ENCODE measurements at places on chromosomes 3 and 15.
A peak's percentile ranks its signal among the peaks of the same experiment; 100 is the strongest.

GRCh38 chr3:39135170-39135805, 18.1 kb downstream of the CSRNP1 start:
- DNase-seq: no peak

GRCh38 chr15:63922916-63923315, 89.2 kb upstream of the HERC1 start:
- no peak for DNase-seq

GRCh38 chr15:53384417-53384816, 375.0 kb downstream of the WDR72 start:
- DNase-seq: no peak

GRCh38 chr3:52298149-52299098, 10.8 kb downstream of the GLYCTK start:
- no peak for DNase-seq

DNA sequence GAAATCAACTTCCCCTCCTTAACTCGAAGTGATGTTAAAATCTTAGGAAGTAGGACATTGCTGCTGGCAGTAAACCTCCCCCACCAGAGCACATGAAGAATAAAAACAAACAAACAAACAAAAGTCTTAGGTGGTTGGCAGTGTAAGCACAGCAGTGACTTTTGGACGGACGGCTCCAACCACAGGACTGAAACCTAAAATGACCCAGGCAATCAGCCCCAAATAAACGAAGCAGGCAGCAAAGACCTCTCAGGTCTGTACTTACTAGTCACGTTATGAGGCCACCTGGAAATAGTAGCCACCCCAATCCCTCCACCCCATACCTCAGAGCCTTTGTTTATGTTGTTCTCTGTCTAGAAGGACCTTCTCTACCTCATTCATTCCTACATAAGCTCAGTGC, 33.5 kb upstream of the HES1 start:
- DNase-seq: no peak

DNA sequence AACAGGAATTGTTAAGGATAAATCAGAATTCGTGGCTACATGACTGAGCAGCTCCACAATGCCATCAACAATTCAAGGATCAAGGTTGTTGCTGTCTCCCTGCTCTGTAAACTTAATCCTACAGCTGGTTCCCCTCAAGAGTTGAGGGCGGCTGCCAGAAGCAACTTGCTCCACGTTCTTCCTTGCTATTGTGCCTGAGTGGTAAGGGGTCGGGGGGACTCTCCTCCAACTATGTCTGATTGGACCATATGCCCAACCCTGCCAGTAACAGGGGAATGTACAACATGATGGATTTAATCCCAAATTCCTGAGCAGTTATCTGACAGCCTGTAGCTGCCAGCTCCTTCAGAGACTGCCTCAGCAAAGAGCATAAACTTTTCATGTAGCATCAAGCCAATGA, 37.9 kb upstream of the MECOM start:
- DNase-seq: no peak

- DNase-seq: no peak
Observed at GRCh38 chr3:42037318-42037945, 53.7 kb upstream of the TRAK1 start.

DNA sequence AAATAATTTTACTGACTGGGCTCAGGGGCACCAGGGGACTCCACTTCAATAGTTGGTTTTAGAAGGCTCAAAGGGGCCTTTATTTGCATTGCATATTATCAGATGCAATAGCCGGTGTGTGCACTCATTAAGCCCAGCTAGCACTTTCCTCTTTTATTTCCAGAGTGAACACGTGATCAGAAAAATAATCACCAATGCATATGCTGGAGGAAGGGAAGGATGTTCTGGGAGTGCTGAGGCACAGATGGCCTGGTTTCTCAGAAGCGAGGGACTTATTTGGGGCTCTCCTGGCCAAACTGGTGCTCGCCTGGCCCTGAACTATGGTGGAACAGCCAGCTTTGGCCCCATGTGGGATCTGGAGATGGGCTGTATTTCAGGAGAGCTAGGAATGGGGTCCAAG, 60.4 kb upstream of the SEC13 start:
- DNase-seq: no peak

DNA sequence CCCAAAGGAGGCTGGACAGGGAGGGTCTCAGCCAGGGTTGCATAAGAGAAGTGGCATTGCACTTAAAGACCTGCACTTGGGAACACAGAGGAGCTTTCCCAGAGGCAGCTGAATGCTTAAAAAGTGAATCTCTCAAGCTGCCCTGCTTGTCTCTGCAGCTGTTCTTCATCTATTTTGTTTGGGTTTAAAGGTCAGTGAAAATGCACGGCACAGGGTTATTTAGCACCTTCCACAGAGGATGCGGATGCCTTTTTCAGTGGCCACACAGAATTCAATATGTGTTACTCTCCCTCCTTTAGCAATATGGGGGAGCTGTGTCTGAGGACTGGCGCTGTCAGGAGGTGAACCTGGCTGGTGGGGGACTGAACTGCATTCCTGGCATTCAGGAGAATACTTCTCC, 22.7 kb upstream of the CTNNB1 start:
- DNase-seq: peak; percentile 25

GRCh38 chr3:79598594-79598993, 169.2 kb downstream of the ROBO1 start:
- no peak for DNase-seq

DNA sequence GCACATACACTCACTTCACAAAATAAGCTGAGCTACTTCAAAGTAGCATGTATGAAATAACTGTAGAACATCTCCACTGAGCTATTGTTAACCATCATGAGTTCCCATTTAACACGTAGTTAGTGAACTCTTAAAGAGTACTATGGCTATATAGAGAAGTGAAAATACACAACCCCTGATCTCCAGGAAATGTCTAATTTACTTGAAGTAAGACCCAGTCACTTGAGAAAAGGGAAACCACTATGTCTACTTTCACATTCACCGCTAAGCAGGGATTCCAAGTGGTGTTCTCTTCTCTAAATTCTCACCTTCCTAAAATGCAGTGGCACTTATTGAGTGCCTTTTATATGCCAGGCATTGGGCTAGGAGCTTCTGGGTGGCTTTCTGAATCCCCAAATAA, 35.0 kb upstream of the COLQ start:
- DNase-seq: no peak

DNA sequence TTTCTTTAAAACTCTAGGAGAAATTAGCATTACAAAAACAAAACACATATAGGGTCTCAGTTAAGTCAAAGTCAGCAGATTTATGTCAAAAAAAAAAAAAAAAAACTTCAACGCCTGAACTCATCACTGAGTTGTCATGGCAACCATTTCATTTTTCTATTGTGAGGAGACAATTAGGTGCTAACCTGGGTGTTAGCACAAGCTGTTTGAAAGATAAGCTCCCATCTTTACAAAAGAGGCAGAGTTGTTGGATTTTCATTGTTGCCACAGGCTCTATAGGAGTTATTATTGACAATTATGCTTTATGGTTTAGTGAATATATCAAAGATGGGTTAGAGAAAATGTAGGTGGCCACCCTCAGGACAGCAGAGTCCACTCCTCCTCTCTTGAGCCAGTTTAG, 806.9 kb downstream of the GRM7 start:
- no peak for DNase-seq

GRCh38 chr3:1583044-1583443, 490.2 kb downstream of the CNTN6 start:
- no peak for DNase-seq

DNA sequence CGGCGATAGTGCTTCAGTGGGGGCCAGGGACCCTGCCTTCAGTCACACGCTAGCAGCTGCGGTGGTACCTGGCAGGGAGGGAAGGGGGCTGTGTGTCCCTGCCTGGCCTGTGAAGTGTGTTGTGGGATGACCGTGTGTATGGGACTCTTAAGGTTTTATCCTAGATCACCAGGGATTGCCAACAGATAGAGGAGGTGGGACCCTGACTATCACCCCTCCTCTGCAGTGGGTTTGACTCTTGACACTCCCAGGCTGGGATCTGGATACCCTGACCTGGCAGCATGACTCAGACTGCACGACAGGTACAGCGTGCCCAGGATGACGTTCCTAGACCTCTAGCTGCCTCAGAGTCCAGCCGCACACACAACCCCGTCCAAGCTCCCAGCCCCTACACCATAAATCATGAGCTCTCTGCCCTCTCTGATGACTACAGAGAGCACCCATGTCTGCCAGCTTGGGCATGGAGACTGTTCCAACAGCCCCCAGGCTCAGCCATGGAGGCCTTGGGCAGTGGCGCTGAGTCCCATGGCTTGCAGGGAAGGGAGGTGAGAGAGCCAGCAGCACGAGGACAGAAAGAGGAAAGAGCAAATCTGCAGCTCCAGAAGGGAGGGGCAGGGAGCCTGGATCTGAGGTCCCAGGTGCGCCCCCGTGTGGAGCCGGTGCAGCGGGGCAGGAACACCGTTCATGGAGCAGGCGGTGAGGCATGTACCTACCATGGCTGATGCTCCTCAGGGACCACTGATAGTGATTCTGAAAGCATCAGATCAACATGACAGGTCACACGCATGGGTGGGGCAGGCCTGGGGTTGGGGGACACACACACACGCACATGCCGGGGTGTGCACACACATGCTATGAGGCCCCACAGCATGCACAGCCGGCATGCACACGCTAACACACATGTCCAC, 71.0 kb downstream of the ADAMTS7 start:
- peak; percentile 50 for DNase-seq

- DNase-seq: peak; percentile 62
Observed at GRCh38 chr15:41790756-41791546, 16.7 kb downstream of the MAPKBP1 start.
